ENCODE measurements at places on chromosomes 1 and 21.

DNA sequence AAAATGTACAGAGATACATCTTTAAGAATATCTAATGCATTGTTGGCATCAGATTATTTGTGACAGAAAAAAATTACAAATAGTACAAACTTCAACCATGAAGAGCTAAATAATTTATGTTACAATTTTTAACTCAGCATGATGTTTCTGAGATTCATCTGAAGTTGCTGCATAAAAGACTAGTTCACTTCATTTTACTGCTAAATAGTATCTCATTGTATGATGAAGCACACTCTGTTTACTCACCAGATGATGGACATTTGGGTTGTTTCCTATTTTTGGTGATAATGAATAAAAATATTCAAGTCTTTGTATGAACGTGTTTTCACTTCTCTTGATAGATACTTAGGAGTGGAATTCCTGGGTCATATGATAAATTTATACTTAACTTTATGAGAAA, 20.6 kb downstream of the EGLN1 start:
- no peak for DNase-seq

- no peak for DNase-seq
Observed at GRCh38 chr1:31694069-31694963, 9.5 kb downstream of the COL16A1 start.

GRCh38 chr1:162091681-162092524, 22.4 kb downstream of the NOS1AP start:
- no peak for DNase-seq

GRCh38 chr1:114130213-114130612, 23.5 kb downstream of the SYT6 start:
- DNase-seq = no peak

DNA sequence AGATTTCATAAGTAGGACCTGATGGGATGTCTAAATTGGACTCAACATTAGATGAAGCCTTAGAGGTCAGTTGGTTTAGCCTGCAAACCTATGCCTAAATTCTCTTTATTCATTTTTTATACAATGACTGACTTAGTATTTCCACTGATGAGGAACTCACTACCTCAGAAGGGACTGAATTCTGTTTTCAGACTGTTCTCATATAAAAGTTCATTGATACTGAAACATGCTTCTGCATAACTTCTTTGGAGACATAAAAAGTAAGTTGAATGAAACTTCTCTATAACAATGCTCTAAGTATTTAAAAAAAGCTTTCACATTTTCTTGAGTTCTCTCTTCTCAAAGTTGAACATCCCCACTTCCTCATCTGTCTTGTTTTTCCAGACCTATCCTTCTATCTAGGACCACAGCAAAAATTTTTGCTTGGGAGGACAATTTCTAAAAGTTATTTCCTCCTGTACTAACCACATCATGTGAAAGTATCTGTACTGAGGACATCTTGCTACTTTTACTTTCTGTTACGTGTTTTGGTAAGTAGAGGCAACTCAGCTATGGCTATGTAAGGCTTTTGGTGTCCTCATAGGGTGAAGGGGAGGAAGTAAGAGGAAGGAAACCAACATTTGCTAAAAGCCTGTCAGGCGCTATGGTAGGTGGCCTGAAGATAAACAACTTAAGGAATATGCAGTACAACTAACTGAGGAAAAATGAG, 64.1 kb downstream of the USP24 start:
- DNase-seq = no peak

DNA sequence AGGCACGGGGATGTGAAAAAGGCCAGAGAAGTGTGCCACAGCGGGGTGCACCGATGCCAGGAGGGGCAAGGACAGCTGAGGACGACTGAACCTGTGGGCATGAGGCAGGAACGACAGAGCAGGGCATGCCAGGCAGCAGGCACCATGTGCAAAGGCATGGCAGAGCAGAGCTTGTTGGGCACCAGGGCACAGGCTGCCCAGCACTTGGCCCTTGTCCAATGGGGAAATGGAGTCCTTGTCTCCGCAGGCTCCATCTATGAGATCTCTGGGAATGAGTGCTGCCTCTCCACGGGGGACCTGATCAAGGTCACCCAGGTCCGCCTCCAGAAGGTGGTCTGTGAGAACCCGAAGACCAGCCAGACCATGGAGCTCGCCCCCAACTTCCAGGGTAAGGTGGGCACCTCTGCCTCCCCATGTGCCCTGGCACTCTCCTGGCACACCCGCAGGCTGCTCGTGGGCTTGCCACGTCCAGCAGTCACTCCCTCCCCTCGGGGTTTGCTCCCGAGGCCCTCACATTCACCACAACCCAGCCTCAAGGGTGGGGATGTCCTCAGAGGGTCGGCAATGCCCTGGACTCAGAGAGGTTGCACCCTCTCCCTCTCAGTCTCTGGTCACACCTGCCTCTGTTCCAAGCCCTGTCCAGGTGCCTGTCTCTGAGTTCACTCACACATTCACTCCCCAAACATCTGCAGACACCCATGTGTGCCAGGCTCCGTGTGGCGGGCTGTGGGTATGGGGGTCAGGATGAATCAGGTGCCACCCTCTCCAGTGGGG, 4.2 kb downstream of the THEMIS2 start:
- no peak for DNase-seq

GRCh38 chr21:25176637-25177412, 430.5 kb downstream of the MRPL39 start:
- peak; percentile 42 for DNase-seq

GRCh38 chr1:158071138-158071537, 77.7 kb downstream of the KIRREL1 start:
- DNase-seq = no peak

- no peak for DNase-seq
Observed at GRCh38 chr1:230102046-230102445, 35.0 kb downstream of the GALNT2 start.

DNA sequence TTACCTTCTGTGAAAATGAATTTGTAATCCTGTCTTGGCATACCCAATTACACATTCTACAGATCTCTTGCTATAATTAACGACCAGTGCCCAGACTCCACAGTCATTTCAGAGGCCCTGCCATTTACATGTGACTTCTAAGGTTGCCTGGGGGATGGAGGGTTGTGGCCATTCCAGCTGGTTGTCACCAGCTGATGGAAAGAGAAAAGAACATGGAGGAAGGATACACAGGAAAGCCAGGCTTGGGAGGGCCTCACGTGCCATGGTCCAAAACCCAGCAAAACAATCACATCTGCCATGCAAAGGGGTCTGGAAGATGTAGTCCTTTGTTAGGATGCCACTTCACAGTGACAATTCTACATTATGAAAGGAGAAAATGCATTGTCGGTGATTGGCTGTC, 59.3 kb downstream of the LAMC2 start:
- DNase-seq = no peak

DNA sequence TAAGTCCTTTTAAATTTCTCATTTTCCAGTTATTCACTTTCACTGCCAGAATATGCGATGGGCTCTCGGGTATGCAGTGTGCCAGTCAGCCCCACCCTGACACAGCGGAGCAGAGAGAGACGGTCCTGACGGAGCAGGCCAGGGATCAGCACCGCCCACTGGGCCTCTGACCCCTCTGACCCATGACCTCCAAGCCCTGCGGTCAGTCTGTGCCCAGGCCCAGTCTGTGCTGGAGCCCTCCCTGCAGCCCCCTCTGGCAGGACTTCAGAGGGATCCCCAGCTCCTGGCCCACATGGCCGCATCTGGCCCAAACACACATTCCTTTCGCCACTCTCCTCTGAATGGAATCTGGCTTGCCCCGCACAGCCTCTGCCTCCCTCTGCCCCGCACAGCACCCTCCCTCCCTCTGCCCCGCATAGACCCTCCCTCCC, 43.4 kb upstream of the COL6A2 start:
- DNase-seq = no peak

- DNase-seq = peak; percentile 37
Observed at GRCh38 chr1:154962156-154962749, 671 bp upstream of the PYGO2 start.

GRCh38 chr21:43269440-43269839, 100.6 kb downstream of the CRYAA start:
- no peak for DNase-seq

DNA sequence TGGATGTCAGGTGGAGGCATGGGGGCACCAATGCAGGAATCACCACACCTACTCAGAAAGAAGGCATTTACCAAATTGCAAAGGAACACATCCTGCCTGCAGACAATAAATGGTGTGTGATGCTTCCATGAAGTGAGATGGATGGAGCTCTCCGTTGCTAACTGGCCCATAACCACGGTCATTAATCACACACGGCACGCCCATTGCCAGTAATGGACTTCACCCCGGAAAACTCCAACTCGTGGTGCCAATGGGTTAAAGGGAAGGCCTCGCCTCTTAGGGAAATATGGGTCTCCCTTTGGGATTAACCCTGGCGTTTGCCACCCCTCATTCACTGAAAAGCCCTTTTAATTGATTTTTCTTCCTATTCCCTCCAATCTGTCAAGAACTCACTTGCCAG, 443.1 kb upstream of the DAB1 start:
- no peak for DNase-seq

DNA sequence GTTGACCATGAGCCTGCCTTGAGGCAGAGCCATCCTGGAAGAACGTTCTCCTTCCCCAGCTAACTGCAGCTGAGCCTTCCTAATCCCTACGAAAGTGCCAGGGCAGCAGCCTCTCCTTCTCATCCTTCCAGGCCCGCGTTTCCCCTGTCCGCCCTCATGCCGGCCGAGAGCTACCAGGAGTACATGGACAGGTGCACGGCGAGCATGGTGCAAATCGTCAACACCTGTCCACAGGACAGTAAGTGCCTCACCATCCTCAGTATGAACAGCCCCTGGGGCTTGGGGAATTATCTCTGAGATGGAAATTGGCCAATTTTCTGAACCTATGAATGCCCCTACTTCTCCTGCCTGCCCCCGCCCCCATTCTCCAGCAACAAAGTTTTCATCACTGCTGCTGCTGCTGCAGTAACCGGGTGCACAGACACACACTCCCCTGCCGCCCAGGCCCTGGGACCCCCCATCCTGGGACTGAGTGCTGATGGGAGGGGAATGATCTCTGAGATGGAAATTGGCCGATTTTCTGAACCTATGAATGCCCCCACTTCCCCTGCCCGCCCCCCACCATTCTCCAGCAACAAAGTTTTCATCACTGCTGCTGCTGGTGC, 39.6 kb downstream of the UBASH3A start:
- no peak for DNase-seq

GRCh38 chr1:178262120-178262500, 168.2 kb downstream of the RASAL2 start:
- DNase-seq = no peak

GRCh38 chr1:156503698-156504437, 3.3 kb upstream of the MEF2D start:
- DNase-seq = peak; percentile 56

- DNase-seq = no peak
Observed at GRCh38 chr1:63126104-63126503, 196.3 kb upstream of the FOXD3 start.

DNA sequence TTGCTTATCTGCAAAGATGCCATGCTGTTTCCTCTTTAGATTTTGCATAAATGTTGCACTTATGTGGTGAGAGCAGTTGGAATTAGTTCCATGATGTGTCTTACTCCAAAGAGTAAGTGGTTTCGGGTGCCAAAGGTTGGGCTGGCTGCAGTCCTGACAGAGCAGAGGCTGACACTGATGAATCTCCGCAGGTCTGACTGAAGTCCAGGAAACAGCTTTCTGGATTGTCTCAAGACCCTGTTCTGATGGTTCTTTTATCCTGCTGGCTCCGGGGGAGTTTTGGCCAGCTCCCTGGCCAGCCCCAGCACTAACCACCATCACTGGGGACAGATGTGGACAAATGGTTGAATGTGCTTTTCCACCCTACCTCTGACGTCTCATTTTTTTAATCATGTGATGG, 207.2 kb upstream of the KIAA0040 start:
- DNase-seq = no peak

DNA sequence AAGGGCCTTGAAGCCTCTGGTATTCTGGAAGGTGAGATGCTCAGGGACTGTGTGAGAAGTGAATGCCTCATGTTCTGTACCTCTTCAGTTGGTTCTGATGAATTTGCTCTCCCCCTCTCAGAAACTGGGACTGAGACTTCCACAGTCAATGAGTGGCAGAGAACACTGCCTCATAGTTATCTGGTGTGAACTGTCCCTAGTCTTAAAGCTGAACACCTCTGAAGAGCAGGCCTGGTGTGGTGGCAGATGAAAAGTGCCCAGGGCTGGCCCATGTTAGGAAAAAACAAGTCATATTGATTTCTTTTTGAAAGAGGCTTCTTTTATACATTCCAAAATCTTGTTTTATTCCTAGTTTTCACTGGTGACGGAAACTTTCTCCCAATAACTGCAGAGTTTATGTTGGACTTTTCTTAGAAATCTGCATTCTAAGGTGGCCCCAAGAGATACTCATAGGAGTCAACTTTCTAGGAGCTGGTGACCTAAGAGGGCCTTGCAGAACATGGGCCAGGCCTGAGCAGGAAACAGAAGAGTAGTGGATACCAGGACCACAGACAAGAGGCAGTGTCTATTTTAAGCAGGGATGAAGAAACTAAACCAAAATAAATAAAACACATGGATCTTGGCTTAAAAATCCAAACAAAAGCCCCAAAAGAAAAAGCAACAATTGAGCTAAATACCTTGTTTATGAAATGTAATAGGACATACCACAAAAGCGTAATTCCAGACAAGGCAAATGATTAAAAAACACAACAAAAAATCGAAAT, 19.5 kb downstream of the DUSP10 start:
- no peak for DNase-seq

GRCh38 chr1:74517599-74518051, 5.2 kb upstream of the LRRC53 start:
- no peak for DNase-seq

GRCh38 chr1:119981986-119982815, 85.9 kb upstream of the ADAM30 start:
- DNase-seq = peak; percentile 69

Measured in kidney tubule cell (primary cell).